Left hindlimb (tissue), 1 donor: ENCODE measurements at places on chromosomes 2 and 18.

DNA sequence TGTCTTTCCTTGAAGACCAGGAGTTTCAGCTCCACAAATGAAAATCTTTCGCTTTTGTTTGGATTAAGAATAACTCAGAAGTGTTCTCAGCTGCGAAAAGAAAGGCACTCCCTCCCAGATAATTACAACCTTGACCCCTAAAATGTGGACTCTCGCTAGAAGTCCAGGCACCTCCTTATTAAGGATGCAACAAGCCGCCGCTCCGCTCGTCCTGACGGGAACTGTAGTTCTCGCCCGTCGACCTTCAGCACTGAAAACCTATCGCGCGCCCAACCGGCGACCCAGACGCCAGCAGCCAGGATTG lies 559 bp downstream of the IMMT start:
- DNase-seq, result no peak

DNA sequence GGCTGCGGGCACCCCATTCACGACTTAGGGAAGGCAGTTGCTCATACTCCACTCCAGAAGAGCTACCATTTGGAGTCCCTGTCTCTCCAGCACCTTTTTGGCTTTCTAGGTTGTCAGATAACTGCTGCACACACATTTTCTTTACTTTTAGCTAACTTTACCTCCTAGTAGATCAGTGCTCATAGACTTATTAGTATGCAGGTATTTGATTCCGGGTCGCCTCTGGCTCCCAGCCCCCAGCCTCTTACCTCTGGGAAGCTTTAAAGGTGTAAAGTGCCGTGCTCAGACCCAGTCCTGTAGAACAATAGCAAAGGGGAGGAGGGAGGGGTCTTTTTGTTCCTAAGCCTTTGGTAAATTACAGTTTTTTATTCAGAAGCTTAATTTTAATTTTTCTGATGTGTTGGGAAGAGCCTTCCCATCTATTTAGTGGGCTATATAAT lies 102.9 kb downstream of the SPTBN1 start:
- DNase-seq, result no peak

DNA sequence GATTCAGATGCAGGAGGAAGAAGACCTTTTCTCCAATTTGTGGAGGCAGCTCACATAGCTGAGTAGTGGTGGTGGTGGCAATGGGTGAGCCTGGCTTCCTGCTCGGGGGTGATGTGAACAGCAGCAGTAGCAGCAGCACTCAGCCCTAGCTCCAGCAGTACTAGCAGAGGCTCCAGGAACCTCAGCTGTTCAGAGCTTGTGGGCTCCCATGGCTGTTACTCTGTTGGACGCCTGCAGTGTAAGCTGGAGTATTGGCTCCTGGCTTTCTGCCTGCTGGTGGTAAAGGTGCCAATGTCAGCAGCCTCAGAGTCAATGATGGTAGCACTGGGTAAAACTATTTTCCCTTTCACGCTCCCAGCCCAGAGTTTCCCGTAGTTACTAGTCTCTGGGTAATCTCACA lies 3.1 kb upstream of the SEH1L start:
- peak; percentile 65 for DNase-seq

GRCh38 chr2:20212871-20213503 lies 11.9 kb downstream of the SDC1 start:
- no peak for DNase-seq
